ENCODE measurements at places on chromosomes 5 and 9. TPM values are rescaled to one million over a fixed set of nuclear protein-coding genes. Genes with fewer than 3 reads are reported as not detected.

C5orf58 gene
- total RNA-seq, result not detected

- no peak for DNase-seq
Measured at GRCh38 chr5:60993875-60994571, 49.0 kb downstream of the NDUFAF2 start.

DNA sequence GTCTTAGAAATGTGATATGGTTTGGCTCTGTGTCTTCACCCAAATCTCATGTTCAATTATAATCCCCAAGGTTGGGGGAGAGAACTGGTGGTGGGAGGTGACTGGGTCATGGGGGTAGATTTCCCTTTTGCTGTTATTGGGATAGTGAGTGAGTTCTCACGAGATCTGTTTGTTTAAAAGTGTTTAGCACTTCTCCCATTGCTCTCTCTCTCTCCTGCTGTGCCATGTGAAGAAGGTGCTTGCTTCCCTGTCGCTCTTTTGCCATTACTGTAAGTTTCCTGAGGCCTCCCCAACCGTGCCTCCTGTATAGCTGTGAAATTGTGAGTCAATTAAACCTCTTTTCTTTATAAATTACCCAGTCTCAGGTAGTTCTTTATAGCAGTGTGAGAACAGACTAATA lies 203.6 kb downstream of the ASTN2 start:
- DNase-seq, result no peak

DNA sequence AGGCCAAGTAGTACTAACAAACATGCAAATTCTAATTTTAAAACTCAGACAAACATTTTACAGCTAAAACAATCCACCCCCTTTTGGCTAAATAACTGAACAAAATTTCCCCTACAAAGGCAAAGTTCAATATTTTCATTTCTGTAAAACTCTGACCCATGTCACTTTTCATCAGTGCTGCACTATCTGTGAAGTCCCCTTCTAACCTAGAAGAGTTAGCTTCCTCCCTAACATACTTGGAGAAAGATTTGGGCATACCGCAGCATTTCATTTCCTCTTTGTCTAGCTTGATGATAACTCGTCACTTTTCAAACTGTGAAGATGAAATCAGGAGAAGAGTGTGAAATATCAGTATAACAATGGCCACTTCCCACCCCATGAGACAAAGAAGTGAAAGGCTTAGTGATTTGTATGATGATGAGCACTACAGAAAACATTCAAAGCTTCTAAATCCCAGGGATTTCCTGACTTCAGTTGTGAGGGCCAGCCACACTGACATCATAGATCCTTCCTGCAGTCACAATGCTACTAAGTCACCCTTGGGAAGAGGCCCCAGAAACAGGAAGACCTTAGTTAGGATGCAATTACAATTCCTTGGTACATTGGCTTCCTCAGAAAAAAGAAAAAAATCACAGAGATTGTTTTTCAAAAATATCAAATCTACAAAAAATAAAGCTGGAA lies at the start of gene FAM81B:
FAM81B (plus strand) TSS at position 555 of the 681 bp plus-strand sequence; CDS start at position 579, 24 bp downstream.
- no peak for DNase-seq

VCAN gene
- 70.5 TPM for total RNA-seq

- no peak for DNase-seq
Measured at GRCh38 chr5:95261437-95262175, 23.3 kb downstream of the MCTP1 start.

- DNase-seq, result no peak
Measured at GRCh38 chr5:147835386-147835798, 3.9 kb upstream of the SPINK1 start.

SPTAN1 gene
- 476 TPM for total RNA-seq

GRCh38 chr5:177430140-177430951 lies 3.9 kb downstream of the GRK6 start:
- DNase-seq, result no peak

LRRC19 gene
- total RNA-seq, result not detected

- DNase-seq, result peak; percentile 67
Measured at GRCh38 chr5:90519081-90519480, 10.3 kb downstream of the LYSMD3 start.

- DNase-seq, result no peak
Measured at GRCh38 chr9:111658943-111659342, 2.5 kb upstream of the GNG10 start.

DNA sequence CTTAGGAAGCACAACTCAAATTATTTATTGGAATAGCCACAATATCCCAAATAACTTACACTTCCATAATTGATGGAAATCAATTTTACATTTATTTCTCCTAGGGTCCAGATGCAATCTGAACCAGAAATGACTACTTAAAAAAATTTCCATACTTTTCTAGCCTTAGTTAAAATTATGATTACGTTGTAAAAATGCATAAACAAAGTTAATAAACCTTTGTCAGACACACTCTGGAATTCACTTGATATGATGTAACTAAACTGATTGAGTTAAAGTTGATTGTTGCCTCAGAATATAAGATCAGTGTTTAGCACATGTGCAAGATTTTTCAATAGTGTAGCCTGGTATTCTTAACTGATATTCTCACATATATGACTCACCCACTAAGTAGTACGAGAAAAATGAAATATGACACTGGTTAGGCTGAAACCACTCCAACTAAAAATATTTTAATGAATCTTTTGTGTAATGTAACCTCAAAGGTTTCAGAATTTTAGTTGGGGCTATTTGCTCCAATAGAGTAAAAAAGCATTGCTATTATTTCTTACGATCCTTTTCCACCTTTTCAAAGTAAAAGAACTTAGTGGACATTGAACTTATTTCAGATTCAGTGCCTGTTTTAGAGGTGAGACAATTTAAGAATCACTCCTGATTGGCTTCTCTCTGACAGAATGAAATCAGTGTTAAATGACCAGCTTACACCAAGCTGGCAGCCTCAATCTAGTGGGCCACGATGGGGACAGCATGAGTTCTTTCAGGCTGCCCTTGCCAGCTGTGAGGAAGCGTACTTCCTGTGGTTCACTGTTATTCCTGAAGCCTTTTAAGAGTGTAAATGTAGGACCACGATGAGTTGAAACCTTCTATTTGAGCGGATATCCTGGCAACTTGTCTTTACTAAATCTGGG lies 277.2 kb upstream of the CDH9 start:
- no peak for DNase-seq

DNA sequence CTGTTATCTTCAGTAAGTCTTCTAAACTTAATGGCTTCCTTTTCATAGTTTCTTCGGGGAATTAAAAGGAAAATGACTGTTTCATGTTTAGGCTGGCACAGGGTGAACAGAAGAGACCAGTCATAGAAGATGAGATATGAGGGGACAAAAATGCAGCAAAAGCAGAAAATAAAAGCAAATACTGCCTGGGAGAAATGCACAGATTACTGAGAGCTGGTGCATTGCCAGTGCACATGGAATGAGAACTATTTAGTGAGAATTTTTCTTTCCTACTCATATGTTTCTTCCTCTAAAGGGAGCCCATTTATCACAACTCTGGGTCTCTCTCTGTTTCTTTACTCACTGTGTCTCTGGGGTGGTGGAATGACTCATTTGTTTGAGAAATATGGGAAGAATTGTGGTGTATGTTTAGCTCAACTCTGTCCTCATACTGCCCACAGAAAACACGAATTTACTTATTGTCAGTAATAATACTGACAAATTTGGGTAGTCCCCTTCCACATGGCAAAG lies 25.9 kb upstream of the ANKRD55 start:
- no peak for DNase-seq

ZNG1A gene
- total RNA-seq, result 25.4 TPM

DNA sequence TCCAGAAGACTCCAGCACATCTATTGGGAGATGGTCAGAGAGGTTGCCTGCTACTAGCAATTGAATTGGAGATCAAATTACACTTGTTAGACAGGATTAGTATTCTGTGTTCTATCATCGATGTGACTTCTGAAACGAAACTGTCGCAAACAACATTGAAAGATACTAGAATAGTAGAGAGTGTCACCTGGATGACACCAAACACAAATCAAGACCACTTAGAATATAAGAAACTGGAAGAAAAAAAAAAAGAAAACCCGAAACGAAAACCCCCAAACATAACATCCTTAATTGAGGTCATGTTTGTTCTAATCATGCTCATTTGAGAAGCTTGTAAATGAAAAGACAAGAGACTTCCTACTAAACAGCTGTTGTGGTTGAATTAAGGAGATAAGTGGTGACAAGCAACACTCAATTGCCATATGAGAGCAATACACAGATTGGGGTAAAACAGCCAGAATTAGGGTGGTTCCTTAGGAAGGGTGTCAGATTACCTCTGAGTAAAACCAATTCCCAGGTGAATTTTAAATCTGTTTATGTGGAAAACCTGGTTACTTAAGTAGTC lies 97.6 kb downstream of the BASP1 start:
- no peak for DNase-seq

Data from glomerular endothelial cell (primary cell).